Dermis blood vessel endothelial cell (primary cell): ENCODE measurements at places on chromosomes 16 and 17. TPM values are rescaled to one million over a fixed set of nuclear protein-coding genes. Genes with fewer than 3 reads are reported as not detected.

The CISD3 gene
- total RNA-seq = 1.7 and 3.4 TPM in 2 replicates

The ACAP1 gene
- total RNA-seq = not detected in 2 replicates

GRCh38 chr17:33814852-33815251 is 440.2 kb upstream of the CCL2 start:
- no peak for DNase-seq

- DNase-seq = no peak
These were observed 73.3 kb downstream of the KIF2B start for GRCh38 chr17:53896047-53896446.

DNA sequence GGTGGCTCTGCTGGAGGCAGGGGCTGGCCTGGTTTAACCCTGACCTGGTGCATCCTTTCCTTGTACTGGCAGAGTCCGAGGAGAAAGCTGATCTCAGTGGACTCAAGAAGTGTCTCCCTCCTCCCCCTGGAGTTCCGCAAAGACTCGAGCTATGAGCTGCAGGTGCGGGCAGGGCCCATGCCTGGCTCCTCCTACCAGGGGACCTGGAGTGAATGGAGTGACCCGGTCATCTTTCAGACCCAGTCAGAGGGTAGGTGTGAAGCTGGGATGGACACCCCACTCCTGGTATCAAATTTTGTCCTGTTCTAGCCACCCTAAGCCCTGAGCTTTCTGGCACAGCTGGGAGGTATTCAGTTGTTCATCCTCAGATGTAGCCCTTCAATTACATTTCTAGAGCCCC is 42.5 kb downstream of the IL21R start:
- DNase-seq = no peak

DNA sequence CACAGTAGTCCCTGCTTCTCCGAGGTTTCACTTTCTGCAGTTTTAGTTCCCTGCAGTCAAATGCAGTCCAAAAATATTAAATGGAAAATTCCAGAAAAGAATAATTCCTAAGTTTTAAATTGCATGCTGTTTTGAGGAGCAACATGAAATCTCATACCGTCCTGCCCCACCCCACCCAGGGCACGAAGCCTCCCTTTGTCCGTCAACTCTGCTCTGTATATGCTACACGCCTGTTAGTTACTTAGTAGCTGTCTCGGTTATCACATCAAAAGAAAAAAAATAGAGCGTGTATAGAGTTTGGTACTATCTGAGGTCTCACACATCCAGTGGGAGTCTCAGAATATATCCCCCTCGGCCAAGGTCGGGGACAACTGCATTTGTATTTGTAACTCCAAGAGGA is 129.4 kb upstream of the NOL11 start:
- DNase-seq = no peak

GRCh38 chr16:80754476-80754875 is 49.9 kb downstream of the CDYL2 start:
- no peak for DNase-seq

DNA sequence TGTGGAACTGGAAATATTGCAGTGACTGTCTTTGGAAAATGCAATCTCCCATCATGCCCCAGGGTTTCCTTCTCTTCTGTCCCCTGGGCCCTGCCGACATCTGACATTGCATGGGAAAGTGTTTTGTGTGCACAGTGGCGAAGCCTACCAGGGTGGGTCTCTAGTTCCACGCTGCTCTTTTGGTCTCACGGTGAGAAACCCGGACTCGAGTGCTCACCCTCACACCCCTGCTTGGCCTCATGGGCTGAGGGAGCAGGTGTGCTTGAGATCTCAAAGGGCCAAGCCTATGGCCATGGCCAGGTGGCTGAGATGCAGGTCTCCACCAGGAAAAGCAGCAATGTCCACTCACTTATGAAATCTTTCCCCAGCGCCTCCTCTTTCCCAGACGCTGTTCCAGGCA is 32.0 kb downstream of the SPNS3 start:
- DNase-seq = no peak

The RCVRN gene
- total RNA-seq = not detected in 2 replicates

The TXNDC17 gene
- total RNA-seq = 56.7 and 166 TPM in 2 replicates
